ENCODE measurements at places on chromosomes 3 and 15.

DNA sequence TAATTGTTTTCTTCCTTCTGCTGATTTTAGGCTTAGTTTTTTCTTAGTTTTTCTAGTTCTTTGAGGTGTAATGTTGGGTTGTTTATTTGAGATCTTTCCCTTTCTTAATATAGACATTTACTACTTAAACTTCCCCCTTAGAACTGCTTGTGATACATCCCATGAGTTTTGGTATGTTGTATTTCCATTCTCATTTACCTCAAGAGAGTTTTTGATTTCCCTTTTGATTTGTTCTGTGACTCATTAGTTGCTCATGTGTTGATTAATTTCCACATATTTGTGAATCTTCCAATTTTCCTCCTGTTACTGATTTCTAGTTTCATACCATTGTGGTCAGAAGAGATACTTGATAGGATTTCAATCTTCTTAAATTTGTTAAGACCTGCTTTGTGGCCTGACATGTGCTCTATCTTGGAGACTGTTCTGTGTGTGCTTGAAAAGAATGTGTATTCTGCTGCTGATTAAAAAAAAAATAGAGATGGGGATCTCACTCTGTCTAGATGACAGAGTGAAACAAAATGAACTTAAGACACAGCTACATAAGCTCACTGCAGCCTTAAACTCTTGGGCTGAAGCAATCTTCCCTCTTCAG lies 22.3 kb downstream of the GRM2 start:
- no peak for DNase-seq

- DNase-seq, result no peak
Measured at GRCh38 chr3:167830007-167830406, 94.5 kb downstream of the SERPINI1 start.

- DNase-seq, result no peak
Measured at GRCh38 chr15:100472736-100473135, 56.0 kb downstream of the CERS3 start.

DNA sequence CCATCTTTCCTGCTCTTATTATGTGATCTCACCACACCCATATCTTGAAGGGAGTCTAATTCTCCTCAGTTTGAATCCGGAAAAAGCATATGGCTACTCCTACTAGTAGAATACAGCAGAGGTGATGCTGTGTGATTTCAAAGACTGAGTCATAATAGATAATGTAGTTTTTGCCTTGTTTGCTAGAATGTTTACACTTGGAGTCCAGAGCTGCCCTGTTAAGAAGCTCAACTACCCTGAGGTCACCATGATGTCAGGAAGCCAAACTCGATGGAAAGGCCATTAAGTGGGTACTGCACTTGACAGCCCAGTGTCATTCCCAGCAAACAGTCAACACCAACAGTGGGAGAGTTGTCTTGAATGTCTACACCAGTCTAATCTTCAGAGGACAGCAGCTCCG lies 56.9 kb downstream of the CD200R1L start:
- DNase-seq, result no peak

- peak; percentile 74 for DNase-seq
Measured at GRCh38 chr15:62719316-62719715, 323.2 kb upstream of the TPM1 start.

- no peak for DNase-seq
Measured at GRCh38 chr15:70291305-70292075, 193.8 kb upstream of the TLE3 start.

- no peak for DNase-seq
Measured at GRCh38 chr3:61877359-61878138, 316.2 kb downstream of the PTPRG start.

DNA sequence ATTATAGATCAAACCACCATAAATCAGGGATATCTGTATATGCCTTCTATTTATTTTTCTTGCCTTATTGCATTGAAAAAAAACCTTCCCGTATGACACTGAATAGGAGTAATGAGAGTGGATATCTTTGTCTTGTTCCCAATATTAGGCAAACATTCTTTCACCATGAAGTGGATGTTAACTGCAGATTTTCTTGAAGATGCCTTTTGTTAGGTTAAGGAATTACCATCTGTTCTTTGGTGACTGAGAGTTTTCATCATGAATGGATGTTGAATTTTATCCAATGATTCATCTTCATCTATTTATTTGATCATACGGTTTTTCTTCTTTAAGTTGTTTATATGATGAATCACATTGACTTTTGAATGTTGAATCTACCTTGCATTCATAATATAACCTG lies 47.1 kb upstream of the MECOM start:
- DNase-seq, result no peak

- DNase-seq, result peak; percentile 55
Measured at GRCh38 chr3:151468284-151468917, 7.5 kb upstream of the IGSF10 start.

Data from AG08395 (cell line).